ENCODE measurements at places on chromosomes 1 and 21.

- no peak for DNase-seq
Measured at GRCh38 chr1:38152351-38153065, 105.9 kb upstream of the POU3F1 start.

- DNase-seq, result no peak
Measured at GRCh38 chr1:18901147-18901951, 1.0 kb downstream of the ALDH4A1 start.

DNA sequence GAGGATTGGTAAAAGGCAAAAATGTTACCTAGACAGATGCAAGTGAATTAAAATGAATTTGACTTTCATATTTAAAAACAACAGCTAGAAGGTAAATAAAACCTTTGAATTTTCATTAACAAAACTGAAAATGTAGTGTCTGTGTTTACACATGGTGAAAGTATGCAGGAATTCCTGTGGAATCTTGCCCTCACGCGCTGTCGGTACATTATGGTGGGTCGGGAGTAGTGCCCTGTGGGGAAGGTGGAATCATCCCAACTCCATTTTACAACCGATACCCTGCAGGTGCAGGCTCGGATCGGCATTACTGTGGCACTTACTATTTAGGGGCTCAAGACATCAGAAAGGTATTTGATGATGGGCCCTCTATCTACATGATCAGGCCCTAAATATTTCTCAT is 197.2 kb upstream of the MAP1LC3C start:
- no peak for DNase-seq

DNA sequence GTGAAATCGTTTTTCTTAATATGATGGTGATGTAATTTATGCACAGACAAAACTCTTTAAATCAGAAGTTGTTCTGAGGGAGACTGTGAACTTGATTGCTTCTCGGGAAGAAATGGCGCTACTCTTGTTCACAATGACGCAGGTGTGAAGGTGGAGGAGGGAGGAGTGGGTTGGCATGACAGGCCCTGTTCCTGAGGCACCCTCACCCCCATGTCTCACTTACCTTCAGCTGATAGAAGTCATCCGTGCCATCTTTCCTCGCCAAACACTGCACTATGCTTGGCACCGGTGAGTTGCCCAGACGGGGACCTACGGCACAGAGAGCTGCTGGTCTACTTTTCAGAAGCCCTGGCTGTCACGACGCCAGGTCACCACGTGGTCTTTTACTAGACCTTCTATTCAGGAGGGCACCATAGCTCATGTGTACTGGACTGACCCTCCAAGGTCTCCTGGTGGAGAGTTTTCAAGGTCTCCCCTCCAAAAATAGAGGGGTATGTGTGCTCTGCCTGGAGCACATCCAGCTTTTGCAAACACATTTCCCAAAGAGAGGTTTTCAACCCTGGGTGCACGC is 27.1 kb downstream of the STK40 start:
- DNase-seq, result no peak

DNA sequence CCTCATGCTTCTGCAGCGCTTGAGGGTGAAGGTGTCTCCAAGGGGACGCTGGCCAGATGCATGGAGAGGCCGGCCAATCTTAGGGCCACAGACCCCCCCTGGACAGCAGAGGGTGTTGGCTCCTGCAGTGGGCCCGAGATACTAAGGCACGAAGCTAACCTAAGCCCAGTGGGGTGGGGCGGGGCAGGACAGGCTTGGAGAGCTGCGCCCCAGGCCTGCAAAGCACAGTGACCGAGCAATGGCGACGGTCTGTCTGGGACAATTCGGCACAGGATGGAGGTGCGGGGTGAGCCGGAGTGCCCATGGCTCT is 1.3 kb downstream of the FNDC10 start:
- no peak for DNase-seq

DNA sequence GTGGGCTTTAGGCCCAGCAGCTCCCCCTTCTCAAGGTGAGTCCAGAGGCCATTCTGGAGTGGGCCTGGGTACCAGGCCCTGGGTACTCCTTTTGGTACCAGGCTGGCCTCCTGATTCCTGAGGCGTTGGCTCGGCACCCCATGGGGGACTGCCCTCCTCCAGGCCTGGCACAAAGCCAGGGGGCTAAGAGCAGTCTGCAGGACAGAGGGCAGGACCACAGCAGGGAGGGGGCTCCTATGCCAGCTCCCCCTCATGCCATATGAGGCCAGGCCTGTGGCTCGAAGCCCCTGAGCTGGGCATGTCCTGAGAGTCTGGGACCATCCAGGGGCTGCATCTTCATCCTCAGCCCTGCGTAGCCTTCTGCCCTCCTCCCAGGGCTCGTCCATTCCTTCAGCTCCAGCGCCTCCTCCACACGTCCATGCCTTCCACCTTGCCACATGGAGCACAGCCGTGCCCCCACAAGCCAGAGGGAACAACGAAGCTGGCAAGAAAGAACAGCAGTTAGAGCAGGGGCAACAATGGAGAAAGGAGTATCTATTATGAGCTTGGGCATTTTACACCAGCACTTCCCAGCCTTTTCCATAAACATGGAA is 3.2 kb downstream of the PHLDA3 start:
- no peak for DNase-seq

DNA sequence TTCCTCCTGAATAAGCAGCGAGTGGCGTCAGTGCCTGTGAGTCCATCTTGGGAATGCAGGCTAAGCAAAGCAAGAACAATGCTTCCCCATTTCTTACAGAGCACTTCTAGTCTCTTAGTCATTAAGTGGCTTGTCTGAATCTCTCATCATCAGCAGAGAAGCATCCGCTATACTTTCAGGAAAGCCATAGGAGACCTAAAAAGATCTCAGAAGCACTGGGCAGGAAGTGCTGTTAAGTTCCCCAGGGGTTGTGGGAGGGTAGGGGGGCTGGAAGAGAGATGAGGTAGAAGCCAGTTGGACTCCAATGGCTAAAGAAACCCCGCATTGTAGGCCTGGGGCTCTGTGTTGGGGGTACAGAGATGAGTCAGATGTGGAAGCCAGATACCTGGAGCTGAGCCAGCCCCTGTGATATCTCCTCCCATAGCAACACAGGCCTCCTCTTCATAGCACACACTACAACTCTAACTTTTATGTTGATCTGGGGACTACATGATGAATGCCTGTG is 44.9 kb downstream of the SYT6 start:
- DNase-seq, result no peak

- no peak for DNase-seq
Measured at GRCh38 chr1:186617926-186618325, 62.3 kb downstream of the PTGS2 start.

- no peak for DNase-seq
Measured at GRCh38 chr1:168121401-168122011, 15.2 kb downstream of the GPR161 start.

DNA sequence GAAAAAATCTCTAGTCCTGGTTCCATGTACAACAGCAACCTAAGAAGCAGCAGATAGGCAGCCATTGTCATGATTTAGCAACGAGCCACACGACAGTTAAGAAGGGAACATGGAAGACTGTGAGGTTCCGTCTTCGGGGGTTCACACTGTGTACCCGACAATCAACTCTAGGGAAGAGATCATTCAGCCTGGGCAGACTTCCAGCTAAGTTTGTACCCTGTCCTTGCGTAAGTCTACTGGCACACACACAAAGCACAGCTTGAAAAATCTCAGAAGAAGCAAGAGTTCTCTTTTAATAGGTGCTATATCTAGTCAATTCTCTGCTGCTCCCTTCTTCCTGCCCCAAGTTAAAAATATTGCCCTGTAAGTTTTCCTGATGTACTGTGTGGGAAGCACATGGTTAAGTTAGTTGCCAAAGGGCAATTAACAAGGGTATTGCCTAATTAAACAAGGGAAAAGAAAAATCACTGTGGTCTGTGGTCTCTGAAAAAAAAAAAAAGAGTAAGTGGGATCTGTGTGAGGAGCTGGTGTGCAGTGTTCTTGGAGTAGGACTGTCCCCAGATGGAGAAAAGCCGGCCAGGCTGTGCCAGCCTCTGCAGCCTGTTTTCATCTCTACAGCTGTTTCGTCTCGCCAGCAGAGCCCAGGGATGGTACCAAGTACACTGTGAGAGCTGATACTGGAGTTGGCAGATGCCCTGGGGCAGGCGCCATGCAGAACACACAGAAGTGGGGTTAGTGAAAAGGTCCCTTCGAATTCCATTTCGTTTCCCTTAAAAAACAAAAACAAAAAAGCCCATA is 6.4 kb upstream of the MYBPHL start:
- no peak for DNase-seq

Measured in stimulated activated CD4-positive, alpha-beta T cell treated with anti-CD3 and anti-CD28 coated beads, Interleukin-12 subunit alpha, Interleukin-12 subunit beta, amount 100 ng/mL, for 24 hours (primary cell).